Stimulated activated CD8-positive, alpha-beta memory T cell treated with anti-CD3 and anti-CD28 coated beads, Interleukin-2, amount 100 ng/mL, for 48 hours (primary cell): ENCODE measurements at places on chromosomes 12 and 14.

- DNase-seq = no peak
Observed at GRCh38 chr12:64059685-64060084, 162.4 kb downstream of the KICS2 start.

GRCh38 chr12:128793701-128794100, 30.1 kb downstream of the SLC15A4 start:
- no peak for DNase-seq

DNA sequence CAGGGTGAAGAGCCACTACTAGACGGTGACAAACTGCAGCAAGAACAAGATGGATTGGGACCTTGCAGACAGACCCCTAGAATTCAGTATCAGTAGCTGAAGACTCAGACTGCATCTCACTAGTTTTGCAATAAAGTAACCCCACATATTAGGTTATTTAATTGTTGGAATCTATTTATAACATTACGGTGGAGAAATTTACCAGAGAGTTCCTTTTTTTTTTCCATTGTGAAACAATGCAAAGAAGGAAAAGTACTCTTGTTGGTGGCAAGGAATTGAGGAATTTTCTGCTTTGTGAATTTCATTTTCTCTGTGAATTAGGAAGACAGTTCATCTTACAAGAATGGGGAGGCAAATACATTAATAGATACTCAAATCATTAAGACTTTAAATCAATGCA, 185.7 kb upstream of the PPFIA2 start:
- DNase-seq = no peak

- no peak for DNase-seq
Observed at GRCh38 chr14:105700622-105701288, 174.4 kb downstream of the TMEM121 start.

- DNase-seq = no peak
Observed at GRCh38 chr12:128794661-128795529, 28.9 kb downstream of the SLC15A4 start.

GRCh38 chr12:806200-806791, 53.9 kb downstream of the WNK1 start:
- DNase-seq = no peak

DNA sequence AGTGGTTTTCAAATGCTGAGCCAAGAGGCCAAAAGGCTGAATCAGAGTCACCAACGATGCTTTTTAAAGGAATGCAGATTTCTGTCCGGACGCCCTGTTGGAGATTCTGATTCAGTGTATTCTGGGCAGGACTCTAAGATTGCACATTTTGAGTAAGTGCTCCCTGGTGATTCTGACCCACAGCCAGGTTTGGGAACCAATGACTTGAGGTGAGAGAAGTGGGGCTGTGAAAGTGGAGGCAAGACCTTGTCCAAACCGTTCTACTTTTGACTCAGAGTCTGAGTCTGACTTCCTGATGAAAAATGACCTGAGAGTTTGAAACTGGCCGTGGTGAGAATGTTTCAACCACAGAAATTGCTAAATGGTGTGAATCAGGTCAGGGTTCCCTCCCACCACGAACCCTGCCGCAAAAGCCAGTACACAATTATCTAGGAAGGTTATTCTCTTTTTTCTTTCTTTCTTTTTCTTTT, 90.2 kb downstream of the NTN4 start:
- no peak for DNase-seq

DNA sequence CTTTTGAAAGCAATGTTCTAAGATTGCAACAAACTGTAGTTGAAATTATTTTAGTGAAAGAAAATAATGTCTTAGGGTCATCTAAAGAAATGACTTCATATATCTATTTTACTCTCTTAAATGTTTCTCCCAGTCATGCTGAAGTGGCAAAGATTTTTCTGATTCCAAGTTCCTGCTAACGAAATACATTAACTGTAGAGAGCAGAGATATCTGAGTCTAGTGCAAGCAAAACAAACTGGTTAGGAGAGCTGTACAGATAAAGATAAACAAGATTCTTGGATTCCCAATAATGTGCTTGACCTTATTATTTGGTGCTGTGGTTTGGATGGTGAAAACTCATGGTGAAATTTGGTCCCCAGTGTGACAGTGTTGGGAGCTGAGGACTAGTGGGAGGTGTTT, 199.9 kb upstream of the PWP1 start:
- DNase-seq = no peak

DNA sequence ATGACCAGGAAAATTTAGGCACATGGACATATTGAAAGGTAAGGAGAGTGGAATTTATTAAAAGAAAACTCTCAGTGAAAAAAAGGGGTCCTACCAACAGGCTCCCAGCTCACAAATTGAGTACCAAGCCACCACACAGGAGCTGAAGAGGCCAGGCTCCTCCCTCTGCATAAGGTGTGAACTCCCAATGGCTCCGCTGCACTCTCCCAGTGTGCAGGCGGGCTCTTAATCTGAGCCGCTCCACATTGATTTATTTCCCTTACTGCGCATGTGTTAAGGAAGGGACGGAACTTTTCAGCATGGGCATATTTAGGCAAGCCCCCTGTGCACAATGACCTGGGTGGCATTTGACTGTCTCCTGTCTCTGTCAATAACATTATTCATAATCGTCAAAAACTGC, 68.6 kb upstream of the PLEKHG7 start:
- DNase-seq = no peak

DNA sequence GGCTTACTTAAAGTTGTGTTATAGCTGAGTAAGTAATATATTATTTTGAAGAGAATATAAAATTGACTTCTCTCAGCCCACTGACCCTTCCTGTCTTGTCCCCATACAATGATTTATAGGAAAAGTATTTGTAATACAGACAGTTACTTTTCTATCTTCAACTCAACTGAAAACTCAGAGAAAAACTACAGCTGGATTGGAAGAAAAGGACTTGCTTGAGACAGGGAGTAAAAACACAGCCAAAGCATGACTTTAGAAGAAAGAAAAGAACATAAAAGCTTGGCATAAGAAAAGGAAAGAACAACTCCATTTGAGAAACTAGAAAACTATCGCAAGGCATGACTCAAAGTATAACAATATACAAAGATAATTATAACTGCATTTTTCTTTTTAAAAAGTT, 57.5 kb downstream of the MSRB3 start:
- no peak for DNase-seq

DNA sequence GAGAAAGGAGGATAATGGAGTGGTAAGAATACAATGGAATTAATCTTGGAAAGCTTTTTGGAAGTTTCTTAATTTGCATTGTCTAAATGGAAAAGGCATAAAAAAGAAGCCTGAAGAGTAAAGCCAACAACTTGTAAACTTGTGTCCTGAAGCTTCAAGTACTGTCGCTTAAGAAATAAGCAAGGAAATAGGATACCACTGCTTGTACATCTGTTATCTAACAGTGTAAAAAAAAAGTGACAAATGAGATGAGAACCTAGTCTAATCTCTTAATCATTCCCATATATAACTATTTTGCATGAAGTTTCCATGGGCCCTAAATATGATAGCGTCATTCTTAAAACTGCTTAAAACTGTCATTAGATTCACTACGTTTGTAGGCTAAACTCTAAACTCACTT, 134.0 kb upstream of the DYRK2 start:
- no peak for DNase-seq

DNA sequence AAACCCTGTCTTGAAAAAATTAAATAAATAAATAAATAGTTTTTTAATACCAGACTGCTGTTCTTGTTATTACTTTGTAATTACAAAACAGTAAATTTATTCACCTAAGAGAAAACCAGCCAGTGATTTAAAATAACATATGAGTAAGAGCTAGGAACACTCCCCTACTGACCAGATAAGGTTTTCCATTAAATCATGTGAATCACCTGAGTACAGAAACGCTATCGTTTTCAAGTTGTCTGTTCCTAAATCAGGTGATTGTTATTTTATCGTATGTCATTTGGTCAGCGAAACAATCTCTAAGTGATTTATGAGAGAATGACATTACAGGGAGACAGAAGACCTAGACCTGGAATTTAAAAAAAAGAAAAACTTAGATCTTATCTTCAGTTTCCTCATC, 47.3 kb downstream of the RPS29 start:
- no peak for DNase-seq

- no peak for DNase-seq
Observed at GRCh38 chr12:62164036-62164435, 96.2 kb upstream of the USP15 start.

- no peak for DNase-seq
Observed at GRCh38 chr12:28938056-28938455, 211.0 kb upstream of the FAR2 start.

DNA sequence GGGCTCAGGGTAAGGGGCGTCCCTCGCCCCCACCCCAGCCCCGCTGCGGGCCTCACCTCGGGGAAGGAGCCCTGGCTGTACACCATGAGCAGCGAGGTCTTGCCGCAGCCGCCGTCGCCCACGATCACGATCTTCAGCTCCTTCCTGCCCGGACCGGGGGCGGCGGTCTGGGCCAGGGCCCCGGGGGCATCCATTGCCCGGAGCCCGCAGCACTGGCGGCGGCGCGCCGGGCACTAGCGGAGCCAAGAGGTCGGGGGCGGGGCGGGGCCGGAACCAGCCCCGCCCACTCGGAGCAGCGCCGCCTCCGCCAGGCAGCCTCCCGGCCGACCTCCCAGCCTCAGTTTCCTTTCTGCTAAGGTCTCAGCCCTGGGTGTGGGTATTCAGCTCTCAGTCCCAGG, at the start of gene RHOF:
Gene RHOF, minus strand, starts transcription at position 249 of the 398 bp plus-strand sequence. Its CDS starts 55 bp downstream, at position 194.
- peak; percentile 71 for DNase-seq

DNA sequence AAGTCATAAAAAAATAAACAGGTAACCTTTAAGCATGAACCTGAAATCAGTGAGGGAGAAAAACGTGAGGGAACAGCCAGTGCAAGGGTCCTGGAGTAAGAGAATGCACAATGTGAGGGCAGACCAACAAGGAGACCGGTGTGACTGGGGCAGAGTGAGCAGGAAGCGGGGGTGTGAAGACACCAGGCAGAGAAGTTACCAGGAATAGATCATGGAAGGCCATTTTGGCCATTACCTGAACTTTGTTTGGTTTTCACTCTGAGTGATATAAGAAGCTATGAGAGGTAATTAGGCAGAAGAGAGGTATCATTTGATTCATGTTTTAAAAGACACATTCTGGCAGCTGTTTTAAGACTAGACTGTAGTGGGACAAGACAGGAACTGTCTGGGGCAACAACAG, 15.0 kb downstream of the PAH start:
- no peak for DNase-seq

- DNase-seq = peak; percentile 5
Observed at GRCh38 chr12:2794191-2794735, 507 bp upstream of the FKBP4 start.

DNA sequence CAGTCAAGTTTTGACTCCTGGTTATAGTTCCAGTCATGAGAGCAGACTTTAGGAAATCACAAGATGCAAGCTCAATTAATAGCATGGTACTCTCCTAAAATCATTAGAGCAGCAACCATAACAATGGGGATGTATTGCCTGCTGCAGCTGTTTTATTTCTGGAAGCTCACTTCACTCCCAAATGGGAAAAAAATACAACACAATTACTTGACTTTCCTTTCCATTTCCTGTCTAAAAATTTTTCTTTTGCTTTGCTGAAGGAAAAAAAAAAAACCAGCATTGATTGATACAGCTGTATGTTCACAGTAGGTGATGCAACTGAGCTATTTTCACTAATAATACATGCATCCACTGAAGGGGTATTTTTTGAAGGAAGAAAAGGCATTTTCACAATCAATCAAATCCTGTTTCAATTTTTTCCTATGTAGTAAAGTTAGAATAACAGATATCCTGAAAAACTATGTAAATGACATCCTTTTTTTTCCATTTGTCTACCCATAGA, 143.9 kb upstream of the NOVA1 start:
- DNase-seq = no peak

GRCh38 chr12:6066651-6067050, 57.8 kb downstream of the VWF start:
- no peak for DNase-seq
